ENCODE measurements at places on chromosomes 16 and 17.
A peak's percentile ranks its signal among the peaks of the same experiment; 100 is the strongest.

DNA sequence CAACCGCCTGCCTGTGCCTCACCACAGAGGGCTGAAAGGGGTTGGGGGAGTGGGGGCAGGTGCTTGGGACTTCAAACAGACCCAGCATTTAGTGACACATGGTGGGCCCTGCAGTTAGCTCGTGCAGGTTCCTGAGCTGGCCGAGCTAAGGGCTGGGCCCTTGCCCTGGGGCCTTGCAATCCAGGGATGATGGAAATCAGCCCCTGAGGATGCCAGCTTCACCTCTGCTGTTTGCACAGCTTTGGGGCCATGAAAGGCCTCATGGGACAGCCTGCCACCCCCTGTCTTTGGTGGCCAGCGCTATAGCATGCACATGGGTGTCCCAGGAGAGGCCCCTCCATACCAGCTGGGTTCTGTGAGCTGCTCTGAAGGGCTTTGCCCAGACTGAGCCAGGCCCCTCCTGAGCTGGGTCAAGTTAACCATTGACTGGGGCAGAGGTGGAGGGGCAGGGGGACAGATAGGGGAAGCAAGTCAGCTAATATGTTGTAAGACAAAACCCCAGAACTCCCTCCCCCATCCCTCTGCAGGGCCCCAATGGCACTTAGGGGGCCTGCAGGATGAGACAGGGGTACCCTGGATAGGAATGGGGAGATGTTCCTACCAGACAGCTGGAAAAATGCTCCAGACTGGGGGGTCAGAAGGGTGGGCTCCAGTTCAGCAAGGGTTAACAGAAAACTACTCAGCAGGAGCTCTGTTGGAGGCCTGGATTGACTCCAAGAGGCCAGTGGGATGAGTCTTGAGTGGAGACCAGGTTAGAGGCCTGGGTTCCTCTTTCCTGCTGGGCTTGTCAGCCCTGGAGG, 692 bp downstream of the PRR15L start:
- DNase-seq: no peak

DNA sequence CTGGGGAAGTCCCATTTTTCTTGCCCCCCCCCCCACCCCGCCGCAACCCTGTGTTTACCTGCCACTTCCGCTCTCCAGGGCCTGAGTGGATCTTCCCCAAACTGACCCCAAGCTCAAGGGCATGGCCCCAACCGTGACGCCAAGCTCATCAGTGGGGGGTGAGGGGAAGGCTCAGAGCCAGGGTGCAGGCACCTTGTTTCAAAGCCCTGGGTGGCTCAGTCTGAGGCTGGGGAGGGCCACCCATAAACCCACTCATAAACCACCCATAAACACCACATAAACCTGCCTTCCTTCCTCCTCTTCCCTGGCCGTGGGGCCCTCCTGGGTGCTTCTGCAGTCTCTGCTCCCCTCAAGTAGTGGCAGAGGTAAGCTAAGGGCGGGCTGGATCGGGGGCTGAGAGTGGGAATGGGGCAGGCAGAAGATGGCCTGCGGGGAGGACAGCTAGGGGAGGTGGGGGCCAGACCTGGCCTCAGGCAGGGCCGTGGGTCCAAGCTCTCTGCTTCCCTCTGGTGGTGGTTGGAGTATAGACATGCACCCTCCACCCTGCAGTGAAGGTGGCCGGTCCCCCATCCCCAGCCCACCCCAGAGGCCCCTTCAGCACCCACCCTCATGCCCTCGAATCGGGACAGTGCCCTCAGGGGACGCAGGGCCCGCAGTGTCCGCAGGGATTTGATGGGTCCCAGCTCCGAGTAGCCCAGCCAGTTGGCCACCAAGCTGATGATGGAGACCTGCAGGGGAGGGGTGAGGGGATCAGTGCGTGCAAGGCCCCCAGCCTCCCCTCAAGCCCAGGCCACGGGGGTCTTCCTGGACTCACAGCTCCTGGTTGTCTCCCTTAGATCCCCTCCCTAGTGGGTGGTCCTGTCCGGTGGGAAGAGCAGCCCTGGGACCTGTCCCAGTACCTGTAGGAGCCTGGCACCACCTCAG, 14.6 kb upstream of the CD79B start:
- DNase-seq: peak; percentile 47

DNA sequence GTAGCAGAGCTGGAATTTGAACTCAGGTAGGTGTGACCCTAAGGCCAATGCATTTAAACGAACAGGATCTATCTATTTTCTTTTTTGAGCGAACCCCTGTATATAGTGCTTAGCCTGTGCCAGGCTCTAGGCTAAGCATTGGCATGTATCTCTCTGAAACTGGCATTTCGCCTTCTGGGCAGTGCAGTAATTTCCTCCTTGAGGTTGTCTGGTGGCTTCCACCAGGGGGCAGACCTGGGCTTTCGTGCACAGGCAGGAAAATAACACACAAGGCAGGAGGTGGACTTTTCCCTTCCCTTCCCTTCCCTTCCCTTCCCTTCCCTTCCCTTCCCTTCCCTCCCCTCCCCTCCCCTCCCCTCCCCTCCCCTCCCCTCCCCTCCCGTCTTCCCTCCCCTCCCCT, 34.4 kb upstream of the PRKCB start:
- peak; percentile 68 for DNase-seq

- DNase-seq: no peak
Measured at GRCh38 chr16:749010-749409, 8.2 kb upstream of the CIAO3 start.

- no peak for DNase-seq
Measured at GRCh38 chr16:22665803-22666202, 148.2 kb upstream of the HS3ST2 start.

GRCh38 chr16:65260746-65261145, 138.9 kb upstream of the CDH11 start:
- DNase-seq: no peak

GRCh38 chr17:8887301-8887700, 19.8 kb upstream of the PIK3R6 start:
- DNase-seq: no peak

DNA sequence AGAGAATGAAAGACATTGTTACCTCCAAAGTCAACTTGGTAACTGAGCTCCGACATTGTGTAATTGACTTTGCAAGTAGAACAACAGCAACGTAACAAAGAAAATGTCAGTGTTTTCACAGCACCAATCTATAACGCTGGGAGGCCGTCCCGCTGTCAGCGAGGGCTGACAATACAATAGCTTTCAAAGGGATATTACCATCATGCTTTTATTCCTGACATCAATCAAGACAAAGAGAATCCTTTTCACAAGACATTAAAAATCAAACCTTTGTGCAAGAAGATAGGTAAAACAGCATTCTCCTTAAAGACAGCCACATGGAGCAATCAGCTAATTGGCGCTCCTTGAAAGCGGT, 6.2 kb downstream of the ZNF423 start:
- no peak for DNase-seq

DNA sequence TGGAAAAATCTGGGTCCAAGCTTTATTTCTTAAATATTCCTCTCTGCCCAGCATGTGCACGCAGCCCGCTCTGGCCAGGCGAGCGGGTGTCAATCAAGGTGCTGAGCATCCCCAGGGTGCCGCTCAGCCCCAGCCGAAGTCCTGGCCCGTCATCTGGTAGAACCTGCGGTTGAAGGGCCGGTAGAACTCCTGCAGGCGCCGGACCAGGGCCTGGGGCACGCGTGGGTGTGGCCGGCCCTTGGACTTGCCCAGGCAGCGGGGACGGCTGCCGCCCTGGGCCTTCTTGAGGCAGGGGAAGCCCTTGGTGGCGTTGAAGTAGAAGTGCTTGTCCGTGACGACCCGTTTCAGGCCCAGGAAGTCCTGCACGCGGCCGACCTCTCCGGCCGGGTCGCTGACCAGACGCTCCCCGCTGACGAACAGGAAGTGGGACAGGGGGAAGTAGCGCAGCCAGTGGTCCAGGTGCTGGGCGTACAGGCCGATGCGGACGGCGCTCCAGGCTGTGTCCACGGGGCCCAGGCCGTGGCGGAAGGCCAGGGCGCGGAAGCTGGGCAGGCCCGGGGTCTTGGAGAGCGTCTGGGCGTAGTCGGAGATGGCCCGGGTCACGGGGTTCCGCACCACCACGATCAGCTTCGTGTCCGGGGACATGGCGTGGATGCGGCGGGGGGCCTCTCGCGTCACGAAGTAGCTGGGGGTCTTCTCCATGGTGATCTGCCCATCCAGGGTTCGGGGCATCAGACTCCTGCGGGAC, 6.6 kb downstream of the HS3ST6 start:
- no peak for DNase-seq

DNA sequence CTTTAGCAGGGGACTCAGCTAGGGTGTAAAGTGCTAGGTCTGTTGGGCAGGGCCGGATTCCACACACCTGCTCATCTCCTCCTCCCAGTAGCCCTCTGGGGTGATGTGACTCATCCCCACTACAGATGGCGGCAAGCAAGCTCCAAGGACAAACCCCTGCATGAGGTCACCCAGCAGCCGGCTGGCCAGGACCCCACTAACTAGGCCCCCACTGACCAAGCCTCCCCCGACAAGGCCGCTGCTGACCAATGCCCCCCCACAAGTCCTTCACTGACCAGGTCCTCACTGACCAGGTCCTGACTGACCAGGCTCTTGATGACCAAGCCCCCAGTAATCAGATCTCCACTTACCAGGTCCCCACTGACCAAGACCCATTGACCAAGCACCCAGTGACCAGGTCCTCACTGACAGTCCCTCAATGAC, 36.7 kb downstream of the TNFRSF13B start:
- no peak for DNase-seq

- no peak for DNase-seq
Measured at GRCh38 chr17:55769625-55770000, 18.8 kb downstream of the PCTP start.

- DNase-seq: no peak
Measured at GRCh38 chr17:77807746-77808441, 150.6 kb upstream of the TNRC6C start.

- no peak for DNase-seq
Measured at GRCh38 chr16:55189224-55189623, 134.8 kb upstream of the IRX6 start.

DNA sequence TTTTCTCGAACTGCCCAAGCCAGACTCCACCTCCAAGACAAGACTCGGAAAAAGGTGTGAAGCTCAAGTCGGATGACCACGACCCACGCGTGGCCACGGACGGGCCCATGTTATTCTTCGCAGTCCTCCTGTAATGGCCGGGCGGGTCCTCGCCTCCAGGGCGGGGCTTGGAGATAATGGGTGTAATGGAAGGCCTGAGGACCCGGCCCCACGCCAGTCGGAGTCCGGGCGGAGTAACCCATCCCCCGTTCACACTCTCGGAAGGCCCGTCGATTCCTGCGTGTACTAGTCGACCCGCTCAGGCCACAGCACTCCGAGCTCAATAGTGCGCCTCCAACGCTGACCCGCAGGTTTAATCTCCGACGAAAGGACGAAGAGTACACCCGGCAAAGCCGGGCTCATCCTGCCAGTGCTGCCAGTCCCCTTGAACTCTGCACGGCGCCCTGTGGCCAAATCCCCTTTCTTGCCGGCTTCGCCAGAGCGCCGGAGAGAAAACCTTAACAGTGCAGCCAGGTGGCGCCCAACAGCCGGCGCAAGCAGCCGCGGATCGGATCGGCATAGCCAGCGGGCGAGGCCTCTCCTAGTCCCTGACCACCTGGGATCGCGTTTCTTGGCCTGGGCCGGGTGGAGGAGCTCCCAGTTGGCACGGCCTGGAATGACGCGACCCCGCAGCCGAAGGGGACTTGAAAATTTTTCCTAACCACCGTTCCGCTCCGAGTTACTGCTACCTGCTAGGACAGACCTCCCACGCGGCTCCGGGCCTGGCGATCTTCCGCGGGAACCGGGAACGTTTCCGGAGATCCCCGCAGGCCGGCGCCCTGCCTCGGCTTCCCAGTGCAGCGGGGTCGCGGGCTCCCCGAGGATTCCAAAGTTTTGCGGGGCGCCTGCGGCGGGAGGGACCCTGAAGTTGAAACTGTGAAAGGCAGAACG, 762.0 kb downstream of the KCNJ18 start:
- no peak for DNase-seq

DNA sequence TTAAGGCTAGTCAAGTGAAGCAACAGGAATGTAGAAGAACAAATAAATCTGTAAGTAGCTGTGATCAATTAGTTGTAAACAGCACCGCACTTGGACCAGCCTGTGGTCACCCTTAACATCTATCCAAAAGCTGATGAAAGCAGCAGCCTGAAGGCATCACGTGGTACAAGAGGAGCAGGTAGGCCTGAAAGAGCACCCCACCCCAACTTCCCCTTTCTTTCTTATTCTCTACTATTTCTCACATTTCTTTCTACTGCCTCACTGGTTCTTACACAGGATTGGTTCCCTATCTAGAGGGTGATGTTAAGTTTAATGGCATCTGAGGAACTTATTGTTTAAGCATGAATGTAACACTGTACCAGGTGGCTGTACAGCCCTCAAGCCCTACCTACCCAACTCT, 42.6 kb upstream of the CLEC18B start:
- DNase-seq: no peak

GRCh38 chr17:8105957-8106398, 12.3 kb downstream of the ALOXE3 start:
- peak; percentile 37 for DNase-seq

- no peak for DNase-seq
Measured at GRCh38 chr17:61659437-61659836, 68.4 kb upstream of the NACA2 start.

DNA sequence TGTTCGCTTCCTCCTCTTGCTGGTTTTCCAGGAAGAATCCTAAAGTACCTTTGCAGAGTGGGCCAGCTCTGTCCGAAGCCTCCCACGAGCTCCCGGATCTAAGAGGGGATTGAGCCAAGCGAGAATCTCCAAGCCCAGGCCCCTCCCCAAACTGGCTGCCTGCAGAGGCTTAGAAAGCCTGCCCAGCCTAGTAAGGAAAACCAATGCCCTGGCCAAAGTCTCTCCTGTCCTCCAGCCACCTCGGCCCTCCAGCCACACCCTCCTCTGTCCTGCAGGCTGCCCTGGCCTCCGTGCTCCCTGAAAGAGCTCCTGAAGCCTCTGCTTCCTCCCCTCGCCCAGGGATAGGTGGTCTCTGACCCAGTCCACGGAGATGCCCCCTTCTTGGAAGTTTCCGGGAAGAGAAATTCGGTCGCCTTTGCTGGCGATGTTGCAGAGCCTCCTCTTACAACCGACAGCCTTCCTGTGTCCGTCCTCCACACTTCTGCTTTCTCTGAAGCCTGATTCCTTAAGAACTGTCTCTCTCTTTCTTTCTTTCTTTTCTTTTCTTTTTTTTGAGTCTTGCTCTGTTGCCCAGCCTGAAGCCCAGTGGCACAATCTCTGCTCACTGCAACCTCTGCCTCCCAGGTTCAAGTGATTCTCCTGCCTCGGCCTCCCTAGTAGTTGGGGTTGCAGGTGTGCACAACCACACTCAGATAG, 54.9 kb upstream of the TOB1 start:
- DNase-seq: no peak

DNA sequence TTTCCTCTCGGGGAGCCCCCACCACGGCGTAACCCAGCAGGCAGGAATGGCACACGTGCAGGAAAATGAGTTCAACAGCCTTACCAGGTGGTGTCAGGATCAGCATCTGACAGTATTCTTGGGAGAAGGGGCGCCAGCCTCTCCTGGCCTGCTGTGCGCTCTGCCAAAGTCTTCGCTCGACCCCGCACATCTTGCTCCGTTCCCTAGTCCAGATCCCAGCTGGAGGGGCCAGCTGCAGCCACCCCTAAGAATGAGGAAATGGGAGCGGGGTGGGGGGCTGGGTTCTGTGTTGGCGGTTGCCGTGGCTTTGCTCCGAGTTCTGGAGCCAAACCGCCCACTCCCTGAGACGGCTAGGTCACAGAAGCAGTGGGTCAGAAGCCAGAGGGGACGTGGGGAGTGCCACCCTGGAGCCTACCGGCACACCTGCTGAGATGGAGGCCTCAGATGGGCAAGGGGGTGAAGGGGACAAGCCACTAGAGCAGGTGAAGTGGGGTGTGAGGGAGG, at the start of gene CHCT1:
Gene CHCT1, plus strand, starts transcription at position 328 of the 504 bp plus-strand sequence. Its CDS starts 104 bp downstream, at position 432.
- DNase-seq: peak; percentile 18

Data from mesendoderm (in vitro differentiated cells).